Stimulated activated CD4-positive, alpha-beta T cell treated with anti-CD3 and anti-CD28 coated beads, Interleukin-1b, Interleukin-23, amount 100 ng/mL, for 24 hours (primary cell): ENCODE measurements at places on chromosomes 13 and 19.
A peak's percentile ranks its signal among the peaks of the same experiment; 100 is the strongest.

DNA sequence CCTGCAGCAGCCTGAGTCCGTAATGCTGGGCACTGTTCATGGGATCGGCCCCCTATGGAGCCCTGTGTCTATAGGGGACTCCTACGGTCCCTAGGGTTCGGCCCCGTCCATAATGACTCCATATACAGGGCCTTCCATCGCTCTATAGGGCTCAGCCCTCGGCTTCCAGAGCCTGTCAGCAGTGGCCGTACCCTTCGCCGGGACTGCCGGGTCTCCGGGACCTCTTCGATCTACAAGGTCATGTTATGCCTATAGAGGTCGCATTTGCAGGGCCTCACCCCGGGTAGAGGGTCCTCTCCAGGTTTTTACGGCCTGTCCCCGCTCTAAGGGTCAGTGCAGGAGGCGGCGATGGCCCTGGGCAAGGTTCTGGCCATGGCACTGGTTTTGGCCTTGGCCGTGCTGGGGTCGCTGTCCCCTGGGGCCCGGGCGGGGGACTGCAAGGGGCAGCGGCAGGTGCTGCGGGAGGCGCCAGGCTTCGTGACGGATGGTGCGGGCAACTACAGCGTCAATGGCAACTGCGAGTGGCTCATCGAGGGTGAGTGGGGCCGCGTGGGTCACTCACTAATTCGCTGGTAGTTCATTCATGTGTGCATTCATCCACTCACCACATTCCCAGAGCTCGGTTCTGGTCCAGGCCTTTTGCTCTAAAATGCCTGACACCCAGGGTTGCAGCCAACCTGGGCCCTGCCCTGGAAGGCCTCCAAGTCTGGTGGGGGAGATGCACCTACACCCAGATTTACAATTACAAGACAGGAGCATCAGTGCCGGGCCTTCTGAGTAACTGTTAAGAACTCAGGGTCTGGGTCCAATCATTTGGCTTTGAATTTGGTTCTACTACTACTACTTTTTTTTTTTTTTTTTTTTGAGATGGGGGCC lies 699 bp downstream of the MEGF8 start:
- DNase-seq, result no peak

GRCh38 chr13:22114630-22115311 lies 443.9 kb downstream of the FGF9 start:
- DNase-seq, result no peak

GRCh38 chr13:95262837-95263384 lies 38.3 kb downstream of the ABCC4 start:
- no peak for DNase-seq

GRCh38 chr13:114151031-114151430 lies 18.6 kb upstream of the RASA3 start:
- DNase-seq, result no peak

GRCh38 chr19:35231956-35232645 lies 3.6 kb upstream of the FAM187B start:
- no peak for DNase-seq

- DNase-seq, result no peak
Observed at GRCh38 chr19:45638930-45639729, at the start of gene EML2. Gene EML2, minus strand, starts transcription at chr19:45639397. Its CDS starts 21 bp downstream, at chr19:45639376.

DNA sequence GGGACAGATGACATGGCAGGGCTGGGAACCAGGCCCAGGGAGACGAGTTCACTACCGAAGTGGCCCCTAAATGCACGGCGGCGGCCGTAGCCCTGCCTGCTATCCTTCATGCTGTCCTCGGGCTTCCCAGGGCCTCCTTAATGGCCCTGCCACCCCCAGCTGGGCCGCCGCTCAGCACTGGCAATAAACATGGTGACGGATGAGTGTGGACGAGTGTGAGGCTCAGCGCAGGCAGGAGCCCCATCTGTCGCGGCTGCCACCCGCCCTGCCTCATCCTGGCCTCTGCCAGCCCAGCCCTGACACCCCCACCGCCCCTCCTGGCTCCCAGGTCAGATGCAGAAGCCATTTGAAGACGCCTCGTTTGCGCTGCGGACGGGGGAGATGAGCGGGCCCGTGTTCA lies 13.6 kb downstream of the PIN1 start:
- no peak for DNase-seq

DNA sequence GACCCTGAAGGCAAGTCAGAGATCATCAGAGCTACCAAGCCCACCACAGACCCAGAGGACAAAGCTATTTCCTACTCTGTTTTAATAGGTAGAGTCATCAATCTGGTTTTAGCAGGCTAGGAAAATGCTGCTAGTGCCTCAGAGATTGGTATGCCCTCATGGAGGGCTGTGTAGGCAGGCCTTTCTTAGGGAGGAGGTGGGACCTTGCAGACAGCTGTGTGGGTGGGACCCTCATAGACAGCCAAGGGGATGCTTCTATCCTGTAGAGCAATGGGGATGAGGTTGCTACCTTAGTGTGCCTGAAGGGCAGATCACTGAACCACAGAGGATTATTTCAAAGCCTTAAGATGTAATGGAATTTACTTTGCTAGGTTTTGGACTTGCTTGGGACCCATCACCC lies 534.9 kb upstream of the KLF12 start:
- DNase-seq, result no peak

DNA sequence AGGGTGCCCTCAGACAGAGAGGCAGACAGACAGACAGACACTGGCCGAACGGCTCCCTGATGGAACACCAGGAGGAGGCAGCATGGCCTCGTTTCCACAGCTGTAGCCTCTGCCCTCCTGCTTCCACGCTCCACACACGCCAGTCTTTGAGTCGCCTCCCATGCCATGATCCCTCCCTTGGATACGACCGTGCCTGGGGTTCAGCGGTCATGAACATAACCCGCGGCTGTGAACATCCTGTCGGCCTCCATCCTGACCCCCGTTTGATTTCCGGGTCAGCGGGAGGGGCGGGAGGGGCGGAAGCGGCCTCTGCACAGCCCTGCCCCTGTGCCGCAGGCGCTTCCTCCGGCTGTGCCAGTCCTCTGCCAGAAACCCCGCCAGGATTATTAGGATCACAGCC lies 23.4 kb downstream of the GP6 start:
- no peak for DNase-seq

DNA sequence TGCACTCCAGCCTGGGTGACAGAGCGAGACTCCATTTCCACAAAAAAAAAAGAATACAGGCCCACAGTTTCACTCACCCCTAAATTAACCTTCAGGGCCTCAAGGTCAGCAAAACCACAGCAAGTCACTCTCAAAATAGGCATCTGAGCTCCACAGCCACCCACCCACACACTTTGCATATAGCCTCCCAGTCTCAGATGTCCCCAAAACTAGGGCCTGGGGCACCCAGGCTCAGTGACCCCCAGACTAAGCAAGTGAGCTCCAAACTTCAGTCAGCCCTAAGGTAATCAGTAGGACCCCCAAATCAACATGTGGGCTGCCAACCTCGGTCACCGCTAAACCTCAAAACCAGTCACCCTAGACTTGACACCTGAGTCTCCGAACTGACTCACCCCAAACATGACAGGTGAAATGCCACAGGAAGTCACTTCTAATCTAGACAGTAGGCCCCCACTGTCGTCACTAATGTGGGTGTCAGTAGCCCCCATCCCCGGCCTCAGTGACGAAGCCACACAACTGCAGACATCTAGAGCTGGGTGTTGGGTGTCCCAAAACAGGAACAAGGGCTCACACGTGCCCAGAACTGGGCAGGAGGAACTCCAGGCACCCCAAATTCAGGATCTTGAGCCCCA lies 13.9 kb downstream of the RABAC1 start:
- peak; percentile 79 for DNase-seq

- no peak for DNase-seq
Observed at GRCh38 chr19:6613711-6614110, 22.8 kb upstream of the CD70 start.

GRCh38 chr13:28494778-28495537 lies at the start of gene FLT1:
Gene FLT1, minus strand, starts transcription at chr13:28495128. Its CDS starts 285 bp downstream, at chr13:28494843.
- DNase-seq, result no peak

GRCh38 chr13:71879129-71879535 lies 12.1 kb upstream of the DACH1 start:
- DNase-seq, result no peak

GRCh38 chr19:29547361-29547960 lies 21.7 kb downstream of the VSTM2B start:
- DNase-seq, result no peak

DNA sequence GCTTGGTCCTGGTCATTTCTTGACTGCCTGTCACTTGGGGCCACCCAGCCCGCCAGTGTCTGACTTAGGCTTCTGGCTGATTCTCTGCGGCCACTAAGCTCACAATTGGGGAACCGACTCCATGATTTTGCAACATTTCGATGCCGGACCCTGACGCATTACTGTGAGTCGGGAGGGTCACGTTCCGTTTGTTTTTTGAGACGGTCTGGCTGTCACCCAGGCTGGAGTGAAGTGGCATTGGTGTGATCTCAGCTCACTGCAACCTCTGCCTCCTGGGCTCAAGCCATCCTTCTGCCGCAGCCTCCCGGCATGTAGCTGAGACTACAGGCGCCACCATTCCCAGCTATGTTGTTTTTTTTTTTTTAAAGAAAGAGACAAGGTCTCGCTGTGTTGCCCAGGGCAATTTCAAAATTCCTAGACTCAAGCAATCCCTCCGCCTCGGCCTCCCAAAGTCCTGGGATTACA lies 3.2 kb upstream of the ADAT3 start:
- DNase-seq, result no peak

- DNase-seq, result no peak
Observed at GRCh38 chr19:6223461-6224307, 56.1 kb downstream of the MLLT1 start.

- DNase-seq, result no peak
Observed at GRCh38 chr19:47518139-47518538, 3.3 kb upstream of the NAPA start.

GRCh38 chr19:42191330-42191729 lies 26.1 kb downstream of the DEDD2 start:
- no peak for DNase-seq

DNA sequence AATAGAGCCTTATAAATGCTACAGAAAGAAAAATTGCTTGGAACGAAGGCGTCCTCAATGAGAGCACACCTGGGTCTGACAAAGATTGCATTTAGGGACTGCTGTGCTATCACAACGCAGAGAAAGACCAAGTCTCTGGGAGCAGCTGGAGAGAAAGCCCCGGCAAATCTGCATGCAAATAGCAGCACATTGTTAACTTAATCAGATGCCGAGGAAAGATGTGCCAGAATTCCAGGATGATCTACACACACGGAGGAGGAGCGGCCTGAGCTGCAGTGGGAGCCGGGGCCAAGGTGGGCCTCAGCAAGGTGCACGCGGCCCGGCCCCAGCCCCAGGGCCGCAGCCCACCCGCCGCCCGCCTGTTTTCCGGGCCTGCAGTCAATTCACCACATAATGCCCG lies 1.4 kb downstream of the ZNF536 start:
- DNase-seq, result no peak

DNA sequence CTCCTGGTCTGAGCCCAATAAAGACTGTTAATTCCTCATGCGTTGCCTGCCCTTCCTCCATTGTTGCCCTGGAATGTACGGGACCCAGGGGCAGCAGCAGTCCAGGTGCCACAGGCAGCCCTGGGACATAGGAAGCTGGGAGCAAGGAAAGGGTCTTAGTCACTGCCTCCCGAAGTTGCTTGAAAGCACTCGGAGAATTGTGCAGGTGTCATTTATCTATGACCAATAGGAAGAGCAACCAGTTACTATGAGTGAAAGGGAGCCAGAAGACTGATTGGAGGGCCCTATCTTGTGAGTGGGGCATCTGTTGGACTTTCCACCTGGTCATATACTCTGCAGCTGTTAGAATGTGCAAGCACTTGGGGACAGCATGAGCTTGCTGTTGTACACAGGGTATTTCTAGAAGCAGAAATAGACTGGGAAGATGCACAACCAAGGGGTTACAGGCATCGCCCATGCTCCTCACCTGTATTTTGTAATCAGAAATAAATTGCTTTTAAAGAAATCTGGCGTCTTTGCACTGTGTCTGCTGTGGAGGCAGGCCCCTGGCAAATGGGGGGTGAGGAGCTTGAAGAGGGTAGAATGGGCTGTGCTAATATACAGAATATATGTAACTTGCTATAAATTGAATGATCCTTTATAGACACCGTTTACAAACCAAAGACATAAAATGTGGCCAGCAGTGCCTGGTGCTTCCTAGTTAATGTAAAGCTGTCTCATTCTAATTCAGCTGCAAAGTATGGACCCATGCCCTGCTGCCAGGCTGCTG lies 4.2 kb upstream of the RPS11 start:
- no peak for DNase-seq

- no peak for DNase-seq
Observed at GRCh38 chr19:11534948-11535347, 3.7 kb upstream of the CNN1 start.

GRCh38 chr13:106284358-106284757 lies 251.1 kb downstream of the EFNB2 start:
- no peak for DNase-seq

DNA sequence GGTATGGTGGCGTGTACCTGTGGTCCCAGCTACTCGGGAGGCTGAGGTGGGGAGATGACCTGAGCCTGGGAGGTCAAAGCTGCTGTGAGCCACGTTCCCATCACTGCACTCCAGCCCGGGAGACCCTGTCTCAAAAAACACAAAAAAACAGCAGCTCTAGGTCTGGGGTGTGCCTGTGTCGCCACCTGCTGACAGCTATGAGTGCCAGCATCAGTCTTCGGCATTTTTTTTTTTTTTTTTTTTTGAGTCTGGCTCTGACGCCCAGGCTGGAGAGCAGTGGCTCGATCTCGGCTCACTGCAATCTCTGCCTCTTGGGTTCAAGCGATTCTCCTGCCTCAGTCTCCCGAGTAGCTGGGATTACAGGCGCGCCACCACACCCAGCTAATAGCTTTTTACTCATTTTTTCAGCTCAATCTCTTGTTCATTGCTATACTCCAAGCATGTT lies 10.1 kb downstream of the AP2S1 start:
- no peak for DNase-seq

- no peak for DNase-seq
Observed at GRCh38 chr19:46133101-46133627, 8.7 kb upstream of the IGFL3 start.

GRCh38 chr13:77580748-77581147 lies 45.2 kb downstream of the SCEL start:
- no peak for DNase-seq

- no peak for DNase-seq
Observed at GRCh38 chr13:22009500-22009899, 338.6 kb downstream of the FGF9 start.

DNA sequence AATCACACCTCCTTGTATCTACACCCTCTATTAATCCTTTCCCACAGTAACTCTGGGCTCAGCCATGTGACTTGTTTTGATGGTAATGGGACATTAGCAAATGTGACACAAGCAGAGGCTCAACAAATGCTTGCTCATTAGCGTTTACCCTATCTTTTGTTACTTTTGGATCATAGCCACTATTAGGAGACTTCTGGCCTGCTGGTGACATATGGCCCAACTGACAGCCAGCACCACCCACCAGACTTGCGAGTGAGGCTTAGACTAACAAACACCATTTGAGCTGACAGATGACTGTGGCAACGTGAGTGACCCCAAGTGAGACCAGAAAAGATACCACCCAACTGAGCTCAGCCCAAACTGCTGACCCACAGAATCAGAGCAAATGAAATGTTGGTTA lies 154.1 kb downstream of the OLFM4 start:
- DNase-seq, result no peak

DNA sequence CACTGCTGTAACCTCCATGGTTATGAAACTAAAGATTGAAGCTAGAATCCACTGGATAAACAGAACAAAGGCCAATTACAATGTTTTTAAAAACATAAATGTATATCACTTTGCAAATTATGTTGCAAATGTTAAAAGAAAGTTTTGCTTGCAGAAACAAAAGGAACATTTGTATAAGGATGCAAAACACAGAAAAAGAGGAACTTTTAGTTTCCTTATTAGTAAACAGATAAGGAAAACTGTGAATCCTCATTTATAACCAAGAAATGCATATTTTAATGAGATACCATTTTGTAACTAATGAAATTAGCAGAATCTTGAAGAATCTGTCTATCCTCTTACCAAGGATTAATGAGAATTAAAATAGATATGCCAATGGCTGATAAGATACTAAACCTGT lies 32.3 kb downstream of the LPAR6 start:
- DNase-seq, result no peak
